ENCODE measurements at places on chromosomes 13 and 19. TPM values are rescaled to one million over a fixed set of nuclear protein-coding genes. Genes with fewer than 3 reads are reported as not detected.

DNA sequence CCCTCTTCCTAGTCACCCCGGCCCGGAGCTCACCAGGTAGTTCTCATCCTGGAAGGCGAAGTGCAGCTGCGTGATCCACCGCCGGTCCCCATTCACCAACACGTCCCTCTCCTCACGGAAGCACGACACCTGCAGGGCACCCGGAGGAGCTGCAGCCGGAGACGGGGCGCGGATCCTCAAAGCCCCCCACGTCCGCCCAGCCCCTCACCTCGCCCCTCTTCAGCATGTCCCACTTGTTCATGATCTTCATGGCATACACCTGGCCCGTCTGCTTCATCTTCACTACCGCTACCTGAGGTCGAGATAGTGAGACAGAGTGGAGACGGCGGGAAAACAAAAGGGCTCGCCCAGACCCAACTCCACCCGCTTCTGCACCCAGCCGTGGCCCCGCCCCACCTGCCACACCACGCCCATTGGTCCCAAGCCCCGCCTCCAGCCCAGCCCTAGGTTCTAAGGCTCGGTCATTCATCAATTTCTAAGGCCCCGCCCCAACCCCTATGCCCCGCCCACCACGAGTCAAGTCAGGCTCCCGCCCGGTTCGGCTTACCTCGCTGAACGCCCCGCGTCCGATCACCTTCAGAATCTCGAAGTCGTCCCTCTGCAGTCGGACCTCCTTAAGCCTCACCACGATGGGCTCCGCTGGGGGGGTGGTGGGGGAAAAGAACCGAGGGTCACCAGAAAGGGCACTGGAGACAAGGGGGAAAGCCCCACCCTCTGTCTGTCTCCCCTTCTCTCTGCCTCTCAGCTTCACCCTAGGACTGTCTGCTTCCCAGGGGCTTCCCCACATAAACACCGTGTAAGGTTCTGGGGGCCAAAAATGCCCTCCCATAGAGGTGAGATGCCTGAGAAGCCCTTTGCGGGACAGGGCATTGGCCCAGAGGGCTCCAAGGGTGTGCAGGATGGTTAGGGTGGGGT, 2.8 kb downstream of the DMPK start:
- H3K27me3 ChIP-seq = no peaks in the 10 kb centered on the region
- H3K36me3 ChIP-seq = no peaks in the 10 kb centered on the region
- peak; percentile 93 for DNase-seq
- peaks cover 27% of the 10 kb centered on the region for H3K4me1 ChIP-seq

DNA sequence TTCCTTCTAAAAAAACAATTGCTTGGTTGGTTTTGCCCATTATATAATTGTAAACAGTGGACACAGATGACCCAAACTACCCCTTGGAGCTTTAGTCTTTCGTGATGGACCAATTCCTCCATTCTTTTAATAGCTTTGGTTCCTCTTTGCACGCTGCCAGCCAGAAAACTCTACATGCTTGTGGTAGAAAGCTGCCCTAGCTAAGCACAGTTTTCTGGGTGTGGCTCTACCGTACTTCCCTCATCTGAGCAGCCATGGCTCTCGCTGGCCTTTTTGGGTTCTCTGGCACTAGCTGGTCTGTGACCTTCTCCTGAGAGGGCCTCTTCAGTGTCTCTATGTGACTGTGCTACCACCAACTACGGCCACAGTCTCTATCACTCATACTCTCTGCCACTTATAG, 29.9 kb upstream of the CEBPA start:
- DNase-seq = no peak
- H3K4me3 ChIP-seq = no peak overlapping the region
- no peaks in the 10 kb centered on the region for H3K27me3 ChIP-seq
- no peaks in the 10 kb centered on the region for H3K36me3 ChIP-seq

- H3K27me3 ChIP-seq = no peaks in the 10 kb centered on the region
- H3K36me3 ChIP-seq = no peaks in the 10 kb centered on the region
- H3K4me3 ChIP-seq = no peak overlapping the region
- no peak overlapping the region for H3K27ac ChIP-seq
- H3K4me1 ChIP-seq = no peaks in the 10 kb centered on the region
Measured at GRCh38 chr13:73274147-73274546, 215.3 kb downstream of the KLF5 start.

DNA sequence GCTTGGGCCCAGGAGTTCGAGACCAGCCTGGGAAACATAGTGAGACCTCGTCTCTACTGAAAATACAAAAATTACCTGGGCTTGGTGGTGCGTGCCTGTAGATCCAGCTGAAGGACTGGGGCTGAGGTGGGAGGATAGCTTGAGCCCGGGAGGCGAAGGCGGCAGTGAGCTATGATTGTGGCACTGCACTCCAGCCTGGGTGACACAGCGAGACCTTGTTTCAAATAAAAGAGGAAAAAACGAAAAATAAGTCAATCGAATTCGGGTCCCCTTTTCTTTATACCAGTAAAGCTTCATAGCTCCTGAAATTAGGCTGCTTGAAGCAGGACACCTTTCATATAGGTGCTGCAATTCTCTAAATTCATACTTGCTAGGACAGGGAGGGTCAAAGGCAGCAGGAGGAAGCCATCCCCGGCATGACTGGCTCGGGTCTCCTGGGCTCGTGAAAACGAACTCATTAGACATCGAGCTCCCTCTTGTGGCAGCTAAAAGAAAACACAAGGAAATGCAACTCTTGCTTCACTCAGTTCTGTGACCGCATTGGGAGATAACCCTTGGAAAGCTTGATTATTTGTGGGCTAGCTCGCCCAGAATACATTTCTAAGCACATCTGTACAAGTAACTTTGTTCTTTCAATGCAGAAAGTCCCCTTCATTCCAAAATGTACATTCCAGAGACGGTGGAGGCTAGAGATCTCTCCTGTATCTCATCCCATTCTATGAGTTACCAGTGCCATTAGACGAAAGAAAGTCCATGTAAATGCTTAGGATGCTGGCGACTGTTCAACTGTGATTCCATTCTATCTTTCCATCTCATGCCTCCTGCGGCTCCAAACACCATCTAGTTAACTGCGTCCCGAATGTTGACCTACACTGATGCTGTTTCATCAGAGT, 16.8 kb downstream of the FPR2 start:
- H3K4me1 ChIP-seq = no peaks in the 10 kb centered on the region
- no peaks in the 10 kb centered on the region for H3K27me3 ChIP-seq
- no peak overlapping the region for H3K4me3 ChIP-seq
- no peaks in the 10 kb centered on the region for H3K36me3 ChIP-seq
- H3K27ac ChIP-seq = no peak overlapping the region

DNA sequence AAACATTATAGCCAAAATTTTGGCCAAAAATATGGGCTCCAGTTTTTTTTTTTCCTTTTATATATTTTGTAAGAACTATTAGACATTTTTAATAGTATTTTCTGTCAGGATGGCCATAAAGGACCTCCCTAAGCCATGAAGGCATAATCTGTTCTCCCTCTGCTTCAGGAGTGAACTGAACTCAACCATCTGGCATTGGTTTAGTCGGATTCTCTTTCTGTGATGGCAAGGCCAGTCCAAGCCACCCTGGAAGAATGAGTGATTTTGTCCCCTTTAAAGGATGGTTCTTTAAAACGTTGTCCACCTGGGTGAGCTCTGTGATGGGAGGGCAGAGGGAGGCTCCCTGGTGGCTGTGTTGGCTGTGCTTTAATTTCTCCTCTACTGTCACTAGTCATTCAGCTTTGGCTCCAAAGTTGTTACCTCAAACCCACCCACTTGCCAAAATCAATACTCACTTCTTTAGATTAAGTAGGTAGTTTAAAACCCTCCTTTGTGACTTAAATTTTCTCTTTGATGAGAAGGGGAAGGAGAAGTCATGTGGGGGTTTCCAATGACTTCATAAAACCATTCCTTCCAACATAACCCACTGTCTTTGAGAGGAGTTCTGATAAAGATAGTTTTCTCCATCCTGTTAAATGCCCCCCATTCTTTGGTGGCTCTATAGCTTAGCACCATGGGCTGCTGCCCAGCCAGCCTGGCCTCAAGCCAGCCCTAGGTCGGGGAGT, 4.4 kb downstream of the TNFRSF19 start:
- H3K27me3 ChIP-seq = no peaks in the 10 kb centered on the region
- no peak for DNase-seq
- no peak overlapping the region for H3K27ac ChIP-seq
- no peaks in the 10 kb centered on the region for H3K36me3 ChIP-seq

GRCh38 chr19:2624537-2625091, 77.9 kb downstream of the GNG7 start:
- peak overlapping the region; percentile 98 for H3K27ac ChIP-seq
- no peaks in the 10 kb centered on the region for H3K27me3 ChIP-seq
- peak; percentile 94 for DNase-seq
- no peak overlapping the region for H3K4me3 ChIP-seq
- H3K4me1 ChIP-seq = no peaks in the 10 kb centered on the region
- H3K36me3 ChIP-seq = no peaks in the 10 kb centered on the region

DNA sequence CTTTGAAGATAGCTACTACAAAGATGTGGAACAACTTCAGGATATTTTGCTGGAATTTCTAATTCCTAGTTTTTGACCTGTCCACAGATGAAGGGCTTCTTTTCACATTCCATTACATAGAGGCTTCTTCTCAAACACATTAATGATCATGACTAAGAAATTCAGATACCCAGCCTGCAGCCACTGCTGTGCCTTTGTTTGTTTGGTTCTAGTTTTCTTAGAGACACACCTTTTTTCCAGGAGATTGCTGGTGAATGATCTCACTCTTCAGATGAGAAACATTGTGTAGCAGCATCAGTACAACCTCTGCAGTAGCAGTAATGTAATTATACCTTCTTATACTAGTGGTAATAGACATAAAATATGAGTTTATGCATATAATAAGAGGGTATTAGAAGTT, 5.0 kb downstream of the TDRD3 start:
- no peaks in the 10 kb centered on the region for H3K27me3 ChIP-seq
- no peak overlapping the region for H3K27ac ChIP-seq
- H3K4me1 ChIP-seq = no peaks in the 10 kb centered on the region
- no peaks in the 10 kb centered on the region for H3K36me3 ChIP-seq
- H3K4me3 ChIP-seq = no peak overlapping the region

DNA sequence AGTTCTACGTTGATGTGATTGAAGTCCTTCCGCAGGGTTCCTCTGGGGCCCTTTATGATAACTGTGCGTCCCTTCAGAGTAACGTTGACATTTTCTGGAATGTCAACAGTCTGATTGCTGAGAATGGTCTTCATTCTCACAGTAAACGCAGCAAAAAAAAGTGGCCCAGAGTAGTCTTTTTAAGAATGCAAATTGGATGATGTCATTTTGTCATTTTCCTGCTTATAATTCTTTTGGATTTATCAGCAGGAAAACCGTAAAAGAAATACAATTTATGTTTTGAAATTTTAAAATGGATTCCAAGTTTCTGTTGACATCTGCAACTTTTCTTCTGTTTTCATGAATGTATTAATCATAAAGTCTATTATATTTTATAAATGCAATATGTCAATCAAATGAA, 14.8 kb downstream of the URI1 start:
- no peaks in the 10 kb centered on the region for H3K36me3 ChIP-seq
- no peak overlapping the region for H3K4me3 ChIP-seq
- no peaks in the 10 kb centered on the region for H3K27me3 ChIP-seq
- no peaks in the 10 kb centered on the region for H3K4me1 ChIP-seq
- DNase-seq = no peak

DNA sequence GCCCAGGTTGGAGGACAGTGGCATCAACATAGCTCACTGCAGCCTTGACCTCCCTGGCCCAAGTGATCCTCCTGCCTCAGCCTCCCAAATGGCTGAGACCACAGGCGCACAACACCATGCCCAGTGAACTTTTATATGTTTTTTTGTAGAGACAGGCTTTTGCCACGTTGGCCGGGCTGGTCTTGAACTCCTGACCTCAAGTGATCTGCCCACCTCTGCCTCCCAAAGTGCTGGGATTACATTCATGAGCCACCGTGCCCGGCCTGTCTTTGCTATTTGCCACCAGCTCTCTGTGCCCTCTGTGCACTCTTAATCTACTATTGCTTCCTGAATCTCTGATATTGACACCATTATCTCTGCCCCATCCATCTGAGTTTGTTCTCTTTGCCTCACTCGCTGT, 34.3 kb upstream of the LRRC4B start:
- peaks cover 11% of the 10 kb centered on the region for H3K27me3 ChIP-seq
- no peak for DNase-seq
- no peak overlapping the region for H3K4me3 ChIP-seq
- H3K4me1 ChIP-seq = no peaks in the 10 kb centered on the region
- no peak overlapping the region for H3K27ac ChIP-seq
- H3K36me3 ChIP-seq = no peaks in the 10 kb centered on the region

DNA sequence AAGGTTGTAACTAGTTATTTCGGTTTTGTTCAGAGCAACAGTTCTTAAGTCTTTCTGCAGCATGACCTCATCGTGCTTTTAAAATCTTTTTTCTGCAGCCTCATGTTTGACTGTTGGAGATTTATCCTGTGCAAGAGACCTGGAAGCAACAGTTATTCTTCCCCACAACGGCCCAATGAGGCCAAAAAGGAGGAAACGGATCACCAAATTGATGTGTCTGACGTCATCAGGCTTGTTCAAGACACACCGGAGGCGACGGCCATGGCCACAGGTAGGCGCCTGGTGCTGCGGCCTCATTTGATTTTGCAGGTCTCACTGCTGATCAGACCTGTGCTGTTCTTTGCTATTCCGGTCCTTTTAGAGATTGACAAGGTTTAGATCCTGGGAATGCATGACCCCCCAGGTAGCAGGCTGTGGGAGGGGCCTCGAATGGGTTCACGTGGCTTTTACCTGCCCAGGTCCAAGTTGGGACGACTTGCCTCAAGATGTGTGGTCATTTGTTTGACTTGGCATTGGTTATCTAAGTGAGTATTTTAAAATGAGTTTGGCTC, 66.8 kb upstream of the MCF2L start:
- H3K4me1 ChIP-seq = peaks cover 29% of the 10 kb centered on the region
- no peak for DNase-seq
- H3K36me3 ChIP-seq = peaks cover 2% of the 10 kb centered on the region
- H3K27ac ChIP-seq = peak overlapping the region; percentile 33

- H3K4me1 ChIP-seq = no peaks in the 10 kb centered on the region
- no peak overlapping the region for H3K4me3 ChIP-seq
- no peak overlapping the region for H3K27ac ChIP-seq
Measured at GRCh38 chr13:20924758-20925394, 22.3 kb upstream of the XPO4 start.

Gene RRAS
- 140 TPM for polyA plus RNA-seq

Gene KLK2
- polyA plus RNA-seq = not detected

Gene CD209
- 1.2 TPM for polyA plus RNA-seq

Gene ZNF223
- polyA plus RNA-seq = 2.5 TPM

Gene NLRP5
- not detected for polyA plus RNA-seq

Gene PTPRH
- not detected for polyA plus RNA-seq

Gene ONECUT3
- not detected for polyA plus RNA-seq

Measured in kidney (tissue), 22 donors.